ENCODE measurements at places on chromosomes 3 and 15.

- no peak for DNase-seq
These were observed 19.9 kb downstream of the SMAD3 start for GRCh38 chr15:67085237-67085817.

- no peak for DNase-seq
These were observed 56.9 kb downstream of the ABTB1 start for GRCh38 chr3:127729556-127730056.

DNA sequence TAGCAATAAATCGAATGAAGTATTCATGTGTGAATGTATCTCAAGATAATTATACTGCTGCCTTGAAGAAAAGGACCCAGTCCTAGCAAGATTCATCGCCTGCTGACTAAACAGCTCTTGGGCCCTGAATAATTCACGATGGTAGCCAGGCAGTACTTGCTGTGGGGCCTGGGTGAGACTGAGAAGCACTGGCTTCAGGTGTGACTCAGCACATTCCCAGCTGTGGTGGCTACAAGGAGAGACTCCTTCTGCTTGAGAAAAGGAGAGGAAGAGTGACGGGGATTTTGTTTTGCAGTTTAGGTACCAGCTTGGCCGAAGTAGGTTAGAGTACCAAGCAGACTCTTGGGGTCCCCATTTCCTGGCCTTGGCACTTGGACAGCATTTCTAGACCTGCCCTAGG lies 47.6 kb upstream of the CD200R1L start:
- no peak for DNase-seq

DNA sequence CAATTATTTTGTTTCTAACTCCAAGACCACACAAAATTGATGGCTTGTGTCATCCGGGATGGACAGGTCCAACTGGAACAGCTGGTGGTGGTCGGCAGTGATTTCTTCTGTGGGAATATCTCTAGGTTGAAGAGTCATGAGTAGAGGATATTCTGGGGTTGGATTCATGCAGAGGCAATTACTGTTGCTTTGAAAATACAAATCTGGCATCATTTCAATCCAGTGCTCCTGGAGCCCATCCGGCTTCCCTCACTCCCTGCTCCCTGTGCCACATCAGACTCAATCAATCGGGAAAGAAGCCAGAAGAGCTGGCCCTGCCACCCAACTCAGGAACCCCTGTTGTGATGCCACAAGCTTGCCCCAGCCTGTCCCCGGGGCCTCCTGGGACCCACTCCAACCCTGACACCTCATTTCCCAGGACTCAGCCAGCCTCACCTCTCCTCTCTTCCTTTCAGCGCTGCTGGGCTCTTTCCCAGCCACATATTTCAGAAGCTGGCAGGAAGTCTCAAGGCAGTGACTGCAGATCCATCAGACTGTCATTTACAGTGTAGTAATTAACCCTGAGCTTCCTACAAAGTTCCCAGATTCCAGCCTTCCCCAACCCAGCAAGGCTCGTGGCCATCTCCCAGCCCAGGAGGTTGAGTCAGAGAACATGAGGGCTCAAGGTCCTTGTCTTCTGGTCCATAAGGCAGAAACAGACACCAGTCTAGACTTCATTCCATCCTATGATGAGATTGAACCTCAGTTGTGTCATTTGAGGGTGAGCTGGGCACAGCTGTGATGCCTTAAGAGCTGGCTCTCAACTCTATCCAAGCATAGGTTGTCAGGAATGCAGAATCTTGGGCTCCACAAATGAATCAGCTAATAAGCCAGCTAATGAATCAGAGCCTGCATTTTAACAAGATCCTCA lies 114.0 kb downstream of the FAM174B start:
- DNase-seq, result no peak

GRCh38 chr3:188264226-188265207 lies 110.6 kb downstream of the LPP start:
- no peak for DNase-seq

DNA sequence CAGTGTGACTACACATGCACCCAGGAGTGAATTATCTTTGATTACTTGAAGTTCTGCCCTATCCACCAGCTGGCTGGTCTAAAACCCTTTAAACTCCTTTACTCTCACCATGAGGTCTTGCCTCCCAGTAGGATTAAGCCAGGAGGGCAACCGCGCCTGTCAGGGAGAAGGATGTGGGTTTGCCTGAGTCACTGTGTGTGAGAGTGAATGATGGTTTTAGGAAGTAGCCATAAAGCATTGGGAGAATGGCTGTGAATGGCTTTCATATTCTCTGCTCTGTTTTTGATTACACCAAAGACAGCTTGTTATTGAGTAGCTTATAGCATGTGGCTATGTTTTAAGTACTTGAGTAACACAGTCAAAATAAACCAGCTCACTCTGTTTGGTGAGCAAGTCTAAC lies 637.7 kb upstream of the TBL1XR1 start:
- DNase-seq, result no peak

- DNase-seq, result no peak
These were observed 542.9 kb downstream of the FHIT start for GRCh38 chr3:60708191-60708975.

Data from 8988T (cell line).